Thoracic aorta (tissue), 2 donors: ENCODE measurements at places on chromosomes 4 and X.

GRCh38 chr4:114921790-114922591 lies 191.4 kb downstream of the NDST4 start:
- no peak for DNase-seq

GRCh38 chr4:56425518-56425917 lies 9.9 kb downstream of the PPAT start:
- DNase-seq: no peak

- DNase-seq: no peak
These were observed 45.1 kb downstream of the SCML2 start for GRCh38 chrX:18309401-18309800.

- DNase-seq: no peak
These were observed 56.9 kb downstream of the SERTM2 start for GRCh38 chrX:111568354-111568753.

- DNase-seq: no peak
These were observed 107.6 kb upstream of the SMIM10 start for GRCh38 chrX:134883137-134883700.

- no peak for DNase-seq
These were observed 112.8 kb upstream of the DKK2 start for GRCh38 chr4:107148904-107149303.

DNA sequence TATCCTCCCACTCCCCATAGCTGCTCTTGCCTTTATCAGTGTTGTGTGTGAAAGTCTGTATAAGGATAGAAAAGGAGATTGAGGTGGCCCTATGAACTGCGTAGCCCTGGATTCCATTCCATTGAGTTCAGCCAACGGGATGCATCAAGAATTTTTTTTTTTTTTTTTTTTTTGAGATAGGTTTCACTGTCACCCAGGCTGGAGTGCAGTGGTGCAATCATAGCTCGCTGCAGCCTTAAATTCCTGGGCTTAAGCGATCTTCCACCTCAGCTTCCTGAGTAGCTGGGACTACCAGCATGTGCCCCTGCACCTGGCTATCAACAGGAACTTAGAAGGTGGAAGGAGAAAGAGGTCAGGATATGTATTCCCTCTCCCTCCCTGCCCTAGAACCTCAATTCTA lies 187.2 kb upstream of the SPRY1 start:
- DNase-seq: no peak

DNA sequence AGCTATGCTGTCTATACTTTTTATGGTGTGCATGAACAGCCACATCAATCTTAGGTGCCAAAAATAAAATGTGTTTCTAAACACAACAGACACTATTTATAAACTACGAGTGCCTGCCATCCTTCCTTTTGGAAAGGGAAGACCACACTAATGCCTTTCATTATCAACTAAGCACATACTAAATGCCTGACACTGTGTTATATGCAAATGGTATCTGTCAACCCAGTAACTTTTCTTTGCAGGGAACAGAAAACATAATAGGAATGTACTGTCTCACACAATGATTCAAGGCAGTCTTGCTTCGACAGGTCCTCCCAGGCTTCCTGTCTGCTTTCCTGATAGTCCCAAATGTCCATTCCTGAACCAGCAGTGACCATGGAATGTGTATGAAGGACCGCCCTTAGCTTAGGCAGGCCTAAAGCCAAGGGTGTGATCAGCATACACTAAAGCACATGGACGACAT lies 43.8 kb downstream of the ADGRA3 start:
- DNase-seq: no peak

DNA sequence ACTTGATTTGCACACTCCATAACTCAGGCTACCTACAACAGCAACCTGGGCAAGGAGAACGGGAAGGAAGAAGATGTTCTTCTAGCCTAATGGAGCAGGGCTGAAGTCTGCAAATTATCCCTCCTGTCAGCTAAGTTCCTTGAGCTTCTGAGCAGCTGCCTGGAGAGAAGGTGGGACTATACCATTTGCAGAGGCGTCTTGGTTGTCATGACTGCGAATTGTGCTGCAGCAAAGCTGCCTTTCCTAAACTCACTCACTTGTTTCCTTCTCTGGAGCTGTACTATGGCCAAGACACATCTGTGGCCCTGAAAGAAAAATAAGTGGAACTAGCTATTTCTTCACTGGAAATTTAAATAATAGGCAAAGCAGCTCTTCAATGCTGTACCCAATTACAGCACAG lies 682.4 kb upstream of the GRIA3 start:
- no peak for DNase-seq

DNA sequence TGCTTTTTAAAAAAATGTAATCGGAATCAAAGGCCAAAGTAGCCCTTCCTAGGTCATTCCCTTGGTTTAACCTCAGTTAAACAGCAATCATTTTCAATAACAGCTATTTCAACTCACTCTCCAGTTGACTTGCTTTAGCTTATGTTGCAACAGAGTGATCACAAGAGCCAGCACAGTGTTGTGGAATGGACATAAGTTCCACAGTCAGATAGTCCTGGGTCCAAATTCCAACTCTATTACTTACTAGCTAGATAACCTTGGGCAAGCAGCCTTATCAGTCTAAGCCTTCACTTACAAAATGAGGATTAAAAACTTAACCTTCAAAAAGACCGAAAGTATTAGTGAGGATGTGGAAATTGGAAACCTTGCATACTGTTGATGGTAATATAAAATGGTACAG lies 9.2 kb upstream of the GPC3 start:
- DNase-seq: no peak

- DNase-seq: no peak
These were observed 57.6 kb downstream of the MAPK10 start for GRCh38 chr4:86302251-86302650.

DNA sequence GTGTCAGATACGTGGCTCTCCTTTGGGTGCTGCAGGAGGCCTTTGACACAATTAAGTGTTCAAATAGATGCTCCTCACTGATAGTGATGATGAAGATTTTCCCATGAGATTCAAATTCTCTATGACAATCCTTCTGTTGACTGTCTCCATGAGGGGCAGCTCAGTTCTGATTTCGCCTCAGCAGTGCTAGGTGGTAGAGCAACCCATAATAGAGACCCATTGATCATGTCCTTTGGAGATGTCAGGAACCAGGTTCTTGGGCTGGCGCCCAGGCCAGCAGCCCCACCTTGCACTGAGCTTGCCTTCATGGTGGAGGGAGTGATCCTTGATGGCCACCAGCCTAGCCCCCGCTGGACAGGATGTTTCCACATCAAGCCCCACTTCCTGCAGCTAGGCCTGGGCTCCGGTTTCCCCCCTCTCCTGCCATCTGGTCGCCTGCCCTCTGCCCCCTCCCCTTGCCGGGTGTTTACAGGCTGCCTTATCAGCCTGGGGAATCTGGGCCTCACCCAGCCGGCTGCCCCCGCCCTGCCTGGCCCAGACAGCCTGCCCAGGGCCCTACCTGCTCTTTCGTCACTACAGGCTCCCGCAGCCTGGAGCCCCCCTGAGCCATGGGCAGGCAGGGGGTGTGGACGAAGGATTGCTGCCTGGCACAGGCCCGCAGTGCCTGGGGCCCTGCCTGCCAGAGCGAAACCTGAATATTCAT lies 12.6 kb downstream of the ELF4 start:
- no peak for DNase-seq

- no peak for DNase-seq
These were observed 67.4 kb downstream of the APBB2 start for GRCh38 chr4:41146716-41147506.

- DNase-seq: no peak
These were observed 206.7 kb downstream of the MGST2 start for GRCh38 chr4:139872274-139872673.

- peak; percentile 78 for DNase-seq
These were observed at the start of gene PRAF2 for GRCh38 chrX:49073601-49074575. Gene PRAF2 (minus strand): TSS chrX:49074002. CDS start chrX:49073987, 15 bp downstream.

- no peak for DNase-seq
These were observed 496.6 kb downstream of the IL1RAPL1 start for GRCh38 chrX:29083823-29084222.

DNA sequence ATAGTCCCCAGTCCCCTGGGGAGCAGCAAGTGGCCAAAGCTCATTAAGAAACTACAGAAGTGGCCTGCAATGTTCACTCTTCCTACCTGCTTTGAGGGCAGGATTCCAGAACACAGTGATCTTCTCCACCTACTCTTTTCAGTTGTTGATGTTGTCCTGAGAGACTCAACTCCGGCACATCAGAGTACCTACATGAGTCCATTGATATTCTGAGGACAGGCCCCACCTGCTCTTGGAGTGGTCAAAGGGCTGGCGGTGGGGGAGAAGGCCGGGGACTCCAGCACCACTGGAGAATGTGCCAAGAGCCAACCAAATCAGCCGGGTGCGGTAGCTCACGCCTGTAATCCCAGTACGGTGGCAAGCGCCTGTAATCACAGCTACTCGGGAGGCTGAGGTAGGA lies 29.8 kb upstream of the DDX3X start:
- no peak for DNase-seq

GRCh38 chr4:154049457-154050181 lies 260.7 kb upstream of the SFRP2 start:
- DNase-seq: no peak

DNA sequence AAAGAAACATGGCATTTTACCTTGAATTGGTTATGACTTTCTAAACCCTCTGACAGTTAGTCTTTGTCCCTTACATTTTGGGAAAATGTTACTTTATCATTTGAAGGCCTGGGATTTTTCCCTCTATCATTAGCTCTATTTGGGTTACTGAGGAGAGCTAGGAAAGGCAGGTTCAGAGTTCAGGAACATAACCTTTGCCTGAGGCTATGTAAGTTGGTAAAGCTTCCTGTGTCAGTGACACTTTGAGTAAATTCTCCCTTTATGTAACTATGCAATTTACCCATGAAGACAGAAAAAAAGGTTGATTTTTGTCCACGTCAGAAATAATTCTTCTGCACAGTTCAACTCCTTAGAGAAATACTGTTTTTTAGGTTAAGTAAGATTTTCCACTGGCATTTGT lies 171.8 kb upstream of the NRK start:
- DNase-seq: no peak

GRCh38 chrX:46310815-46311497 lies 234.3 kb downstream of the ZNF674 start:
- no peak for DNase-seq

- no peak for DNase-seq
These were observed 33.7 kb downstream of the AMMECR1 start for GRCh38 chrX:110284159-110284558.

DNA sequence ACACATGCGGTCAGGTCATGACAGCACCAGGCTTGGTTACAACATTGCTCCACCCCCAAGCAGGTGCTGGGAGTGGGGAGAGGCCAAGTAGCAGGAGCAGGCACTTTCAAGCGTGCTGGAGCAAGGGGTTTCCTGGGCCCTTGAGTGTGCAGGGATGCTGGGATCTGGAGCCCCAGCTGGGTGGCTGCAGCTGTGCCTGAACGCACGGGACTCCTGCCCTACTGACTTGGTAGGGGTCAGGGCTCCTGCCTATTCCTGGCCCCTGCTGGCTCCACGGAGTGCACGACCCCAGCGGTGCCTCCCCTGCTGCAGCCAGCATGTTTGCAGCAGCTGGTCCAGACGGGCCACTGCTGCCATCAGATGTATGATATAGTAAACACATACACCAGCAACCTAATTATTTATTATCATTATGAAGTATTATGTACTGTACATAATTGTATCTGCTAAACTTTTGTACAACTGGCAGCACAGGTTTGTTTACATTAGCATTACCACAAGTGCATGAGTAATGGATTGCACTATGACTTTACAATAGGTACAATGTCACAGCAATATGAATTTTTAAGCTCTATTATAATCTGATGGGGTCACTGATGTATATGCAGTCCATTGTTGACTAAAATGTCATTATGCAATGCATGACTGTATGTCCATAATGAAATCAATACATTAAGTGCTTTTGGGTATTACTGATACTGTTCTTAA lies 620.6 kb downstream of the RAPGEF2 start:
- DNase-seq: no peak

GRCh38 chr4:133621628-133622027 lies 472.5 kb downstream of the PCDH10 start:
- no peak for DNase-seq

GRCh38 chrX:154411981-154412340 lies 622 bp downstream of the TAFAZZIN start:
- no peak for DNase-seq

DNA sequence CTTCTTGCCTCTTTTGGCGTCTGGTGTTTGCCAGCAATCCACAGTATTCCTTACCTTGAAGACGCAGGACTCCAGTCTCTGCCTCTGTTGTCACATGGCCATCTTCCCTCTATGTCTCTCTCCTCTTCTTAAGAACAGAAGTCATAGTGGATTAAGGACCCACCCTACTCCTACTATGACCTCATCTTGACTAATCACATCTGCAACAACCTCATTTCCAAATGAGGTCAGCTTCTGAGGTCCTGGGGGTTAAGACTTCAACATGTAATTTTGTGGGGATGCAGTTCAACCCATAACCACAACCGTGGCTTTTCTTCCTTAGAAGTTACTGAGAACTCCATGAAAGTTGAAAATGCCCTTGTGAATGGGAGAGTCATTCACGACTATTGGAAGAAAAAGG lies 23.3 kb downstream of the TLR8 start:
- DNase-seq: no peak
